Progenitor cell of endocrine pancreas (in vitro differentiated cells): ENCODE measurements at places on chromosomes 4 and X. TPM values are rescaled to one million over a fixed set of nuclear protein-coding genes. Genes with fewer than 3 reads are reported as not detected.

Gene TBX22
- total RNA-seq = 0.27 and 0.46 TPM in 2 replicates

DNA sequence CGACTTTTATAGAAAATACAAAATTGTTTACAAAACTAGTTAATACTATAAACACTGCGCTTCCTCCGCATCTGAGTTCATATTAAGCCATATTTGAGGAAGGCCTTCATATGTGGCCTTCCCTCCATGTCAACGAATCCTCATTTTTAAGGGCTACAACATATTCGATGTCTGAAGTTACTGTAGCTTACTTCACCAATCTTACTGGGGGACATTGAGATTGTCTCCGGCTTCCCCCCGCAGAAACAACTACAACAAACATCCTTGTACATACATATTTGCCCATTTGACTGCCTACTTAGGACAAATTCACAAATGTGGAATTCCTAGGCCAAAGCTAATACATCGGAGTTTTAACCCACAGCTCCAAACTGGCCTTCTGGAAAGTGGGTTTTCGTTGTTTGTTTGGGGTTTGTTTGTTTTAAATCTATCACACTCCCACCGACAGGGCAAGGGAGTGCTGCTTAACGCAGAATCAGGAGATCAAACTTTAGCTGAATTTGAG, 581 bp upstream of the FAM114A1 start:
- no peak for DNase-seq

- DNase-seq = no peak
Observed at GRCh38 chr4:88442689-88443191, 14.2 kb upstream of the HERC5 start.

- no peak for DNase-seq
Observed at GRCh38 chr4:40908297-40908696, 158.5 kb downstream of the NSUN7 start.

DNA sequence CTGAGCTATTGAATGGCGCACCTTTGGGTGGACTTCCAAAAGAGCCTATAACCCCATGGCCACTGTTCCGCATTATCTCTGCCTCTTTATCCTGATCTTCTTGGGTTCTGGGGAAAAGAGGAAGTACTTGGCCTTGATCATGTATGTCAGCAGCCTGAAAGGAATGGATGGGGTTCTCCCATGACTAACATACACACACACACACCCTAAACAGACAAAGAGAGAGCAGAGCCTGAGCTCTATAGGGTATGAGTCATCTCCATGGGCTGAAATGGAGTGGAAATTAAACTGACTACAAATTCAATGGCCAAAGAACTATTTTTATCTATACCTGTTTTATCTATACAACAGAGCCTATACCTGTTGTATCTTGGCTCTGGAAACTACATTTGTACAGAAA, 141.5 kb upstream of the MTMR8 start:
- DNase-seq = no peak

Gene HSD17B13
- 0.16 and 0.31 TPM in 2 replicates for total RNA-seq

DNA sequence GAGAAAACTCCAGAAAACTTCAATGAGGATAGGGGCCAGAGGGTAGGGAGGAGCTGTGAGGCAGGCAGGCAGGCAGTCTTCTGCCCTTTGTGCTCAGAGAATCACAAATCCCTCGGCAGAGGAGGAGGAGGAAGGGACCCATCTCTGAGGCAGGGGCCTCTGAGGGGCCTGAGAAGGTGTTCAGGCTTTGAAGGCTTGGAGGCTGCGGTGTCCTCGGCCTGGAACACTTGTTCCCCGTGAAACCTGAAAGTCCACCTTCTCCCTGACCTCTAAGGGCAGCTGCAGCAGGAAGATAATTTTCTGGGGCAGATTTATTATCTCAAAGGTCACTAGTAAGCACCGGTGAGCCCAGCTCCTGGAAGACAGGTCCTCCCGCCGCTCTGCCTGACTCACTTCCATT, 200.3 kb upstream of the BCOR start:
- DNase-seq = no peak
